ENCODE measurements at places on chromosomes 5 and 9. TPM values are rescaled to one million over a fixed set of nuclear protein-coding genes. Genes with fewer than 3 reads are reported as not detected.

The ELOVL7 gene
- total RNA-seq = 10.9 TPM

The LCN12 gene
- 0.81 TPM for total RNA-seq

The NDUFS6 gene
- 142 TPM for total RNA-seq

The ENTPD8 gene
- 0.31 TPM for total RNA-seq

The TICAM2 gene
- 0.73 TPM for total RNA-seq

The ENC1 gene
- total RNA-seq = 10.8 TPM

The ISL1 gene
- total RNA-seq = not detected

The TPPP gene
- 5.8 TPM for total RNA-seq

The SH3PXD2B gene
- 17.8 TPM for total RNA-seq

The PHF24 gene
- total RNA-seq = 0.21 TPM

The C5orf52 gene
- total RNA-seq = not detected

The SPATA31A3 gene
- total RNA-seq = not detected

The F12 gene
- total RNA-seq = 25.2 TPM

The PROB1 gene
- total RNA-seq = 0.19 TPM

The SLC27A6 gene
- total RNA-seq = not detected

The HAVCR2 gene
- 0.87 TPM for total RNA-seq

The DMRT2 gene
- not detected for total RNA-seq

The ZNF367 gene
- 6.4 TPM for total RNA-seq

The GABBR2 gene
- total RNA-seq = 0.08 TPM

The PLPPR1 gene
- total RNA-seq = not detected

The CCL21 gene
- total RNA-seq = not detected

The GFI1B gene
- total RNA-seq = not detected

The APBA1 gene
- total RNA-seq = 0.51 TPM

The SLC25A2 gene
- total RNA-seq = not detected

The IL5 gene
- total RNA-seq = not detected

The IFNW1 gene
- not detected for total RNA-seq

The CBY3 gene
- total RNA-seq = not detected

The IRX2 gene
- total RNA-seq = 1.5 TPM
